ENCODE measurements at places on chromosomes 3 and 15.

DNA sequence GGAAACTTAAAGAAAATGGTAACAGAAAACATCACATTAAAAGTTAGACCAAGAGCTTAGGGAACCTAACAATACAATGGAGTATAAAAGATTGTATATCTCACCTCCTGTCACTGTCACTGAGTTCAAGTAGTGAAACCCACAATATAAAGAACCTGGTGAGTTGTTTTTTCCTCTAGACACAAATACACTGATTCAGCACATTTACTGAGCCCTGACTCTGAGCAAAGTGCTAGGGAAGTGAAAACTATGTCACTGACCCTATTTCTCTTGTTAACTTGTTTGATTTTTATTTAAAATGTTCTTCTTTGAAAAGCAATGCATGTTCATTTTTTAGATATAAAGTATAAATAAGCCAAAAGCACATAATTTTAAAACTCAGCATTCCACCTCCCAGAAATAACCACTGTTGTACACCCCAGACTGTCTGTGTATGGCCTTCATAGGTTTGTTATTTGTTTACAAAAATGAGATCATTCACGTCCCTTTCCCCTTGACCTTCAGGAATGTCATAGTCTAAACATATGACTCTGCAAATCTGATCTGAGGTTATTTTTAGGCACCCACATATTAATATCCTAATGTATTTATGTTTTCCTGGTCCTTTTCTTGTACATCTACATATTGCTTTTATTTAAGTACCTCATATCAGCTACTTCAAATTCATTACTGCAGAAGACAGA lies 69.2 kb upstream of the CSTA start:
- no peak for DNase-seq

GRCh38 chr3:191484461-191484860 lies 23.5 kb downstream of the PYDC2 start:
- DNase-seq, result no peak

- no peak for DNase-seq
Observed at GRCh38 chr3:102017784-102018183, 168.5 kb downstream of the NFKBIZ start.

DNA sequence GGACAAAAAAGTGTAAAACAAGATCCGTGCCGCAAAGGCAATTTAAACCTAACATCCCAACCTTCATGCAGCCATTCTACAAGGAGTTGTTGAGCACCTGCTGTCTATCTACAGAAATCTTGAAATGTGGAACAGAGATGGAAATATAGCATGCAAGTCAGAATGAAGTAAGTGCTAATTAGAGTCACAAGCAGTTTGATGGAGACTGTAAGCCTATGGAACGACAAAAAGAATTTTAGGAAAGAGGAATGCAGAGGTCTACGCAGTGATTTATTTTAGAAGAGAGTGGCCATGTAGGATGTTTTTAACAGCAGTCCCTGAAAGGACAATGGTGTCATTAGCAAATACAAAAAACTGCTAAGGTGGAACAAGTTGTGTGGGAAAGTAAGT lies 851 bp upstream of the DCBLD2 start:
- DNase-seq, result no peak

- DNase-seq, result no peak
Observed at GRCh38 chr3:114178770-114179368, at the start of gene DRD3. DRD3 (minus strand) TSS chr3:114179052; CDS start chr3:114171992, 7,060 bp downstream.

DNA sequence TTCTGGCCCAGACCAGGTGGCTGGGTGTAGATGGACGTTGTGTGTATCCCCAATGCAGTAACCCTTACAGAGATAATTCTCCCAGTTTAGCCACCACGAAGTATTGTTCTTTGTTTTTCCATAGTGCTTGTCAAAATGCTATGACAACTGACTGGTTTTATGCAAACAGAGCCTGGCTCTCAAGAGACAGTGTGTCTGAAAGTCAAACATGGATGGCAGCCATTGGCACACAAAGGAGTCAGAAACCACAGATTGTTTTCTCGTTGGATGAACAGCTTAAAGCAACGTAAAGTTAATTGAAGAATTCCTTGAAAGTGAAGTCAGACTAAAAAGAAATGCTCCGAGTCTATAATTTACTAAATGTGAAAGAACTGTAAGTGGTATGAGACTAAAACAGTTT lies 91.2 kb downstream of the FILIP1L start:
- DNase-seq, result no peak

DNA sequence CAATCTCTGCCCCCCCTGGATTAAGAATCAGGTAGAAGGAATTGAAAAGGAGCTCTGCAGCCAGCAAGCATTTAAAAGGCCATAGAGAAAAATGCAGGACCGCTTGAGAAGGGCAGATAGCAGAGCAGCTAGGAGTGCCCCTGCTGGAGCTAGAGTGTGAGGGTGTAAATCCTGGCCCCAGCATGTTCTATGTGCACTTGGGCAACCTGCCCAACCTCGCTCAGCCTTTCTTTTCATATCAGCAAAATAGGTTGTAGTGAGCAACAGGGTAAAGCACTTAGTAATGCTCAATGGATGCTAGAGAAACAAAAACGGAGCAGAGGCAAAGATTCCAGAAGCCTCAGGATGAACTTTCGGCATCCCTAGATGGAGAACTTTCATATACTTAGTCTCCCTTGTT lies 25.0 kb upstream of the THBS1 start:
- DNase-seq, result no peak

DNA sequence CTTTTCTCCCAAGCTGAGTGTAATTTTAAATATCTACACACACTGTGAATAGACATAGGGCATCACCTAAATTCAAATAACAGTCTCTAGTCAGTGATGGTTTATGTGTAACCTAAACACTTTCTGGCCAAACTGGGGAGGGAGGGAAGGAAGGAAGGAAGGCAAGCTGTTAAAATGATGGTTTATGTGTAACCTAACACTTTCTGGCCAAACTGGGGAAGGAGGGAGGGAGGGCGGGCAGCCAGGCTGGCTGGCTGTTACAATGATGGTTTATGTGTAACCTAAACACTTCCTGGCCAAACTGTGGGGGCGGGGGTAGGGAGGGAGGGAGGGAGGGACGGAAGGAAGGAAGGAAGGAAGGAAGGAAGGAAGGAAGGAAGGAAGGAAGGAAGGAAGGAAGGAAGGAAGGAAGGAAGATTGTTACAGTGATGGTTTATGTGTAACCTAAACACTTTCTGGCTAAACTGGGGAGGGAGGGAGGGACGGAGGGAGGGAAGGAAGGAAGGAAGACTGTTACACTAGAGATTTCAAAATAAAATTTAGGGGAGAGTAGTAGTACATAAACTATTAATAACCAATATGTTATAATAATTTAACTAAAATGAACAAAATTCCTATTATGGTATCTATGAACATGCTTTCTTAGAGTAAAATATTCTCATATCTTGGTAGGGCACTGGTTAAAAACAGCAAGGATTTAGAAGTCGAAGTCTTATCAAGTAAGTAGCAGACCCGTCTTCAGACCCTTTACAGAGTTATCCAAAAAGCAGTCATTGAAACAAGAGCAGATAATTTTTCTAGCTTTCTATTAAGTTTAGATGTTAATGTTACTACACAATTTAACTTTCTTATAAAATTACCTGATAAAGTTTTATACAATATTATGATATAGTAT lies 148.1 kb downstream of the LMLN start:
- DNase-seq, result peak; percentile 33

DNA sequence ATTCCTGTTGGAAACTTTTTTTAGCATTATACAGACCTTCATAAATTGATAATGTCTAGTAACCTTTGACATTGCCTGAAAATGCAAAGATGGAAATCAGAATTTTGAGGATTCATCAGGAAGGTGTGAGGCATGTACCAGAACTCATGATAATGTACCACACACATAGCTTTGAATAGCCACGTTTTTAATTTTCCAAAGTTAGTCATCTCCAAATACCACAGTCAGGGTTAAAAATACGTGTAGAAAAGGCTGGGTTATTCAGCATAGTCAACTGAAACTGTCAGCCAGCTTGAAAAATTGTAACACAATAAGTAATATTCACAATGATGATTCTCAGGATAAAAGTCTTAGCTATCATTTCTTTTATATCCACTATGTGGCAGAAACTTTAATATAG lies 102.0 kb upstream of the THRB start:
- DNase-seq, result no peak

- no peak for DNase-seq
Observed at GRCh38 chr15:43913026-43913780, 86.4 kb downstream of the WDR76 start.

GRCh38 chr3:184811034-184811433 lies 932 bp upstream of the VPS8 start:
- DNase-seq, result no peak

DNA sequence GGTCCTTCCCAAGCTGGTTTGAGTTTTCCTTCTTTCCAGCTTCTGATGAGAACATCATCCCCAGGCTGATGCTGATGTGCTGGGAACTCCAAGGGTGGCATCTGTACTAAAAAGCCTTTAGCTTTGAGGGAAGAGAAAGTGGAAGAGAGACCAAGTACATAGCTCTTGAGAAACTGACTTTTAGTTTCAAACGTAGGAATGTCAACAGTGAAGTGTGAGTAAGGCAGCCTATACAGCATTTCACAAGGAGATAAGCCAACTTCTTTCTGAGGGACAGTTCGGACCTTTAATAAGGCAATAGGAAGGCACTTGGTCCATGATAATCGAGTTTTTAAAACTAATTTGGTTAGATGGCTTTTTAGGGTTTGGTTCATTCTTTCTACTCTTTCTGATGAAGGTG lies 53.7 kb downstream of the DLG1 start:
- DNase-seq, result no peak

DNA sequence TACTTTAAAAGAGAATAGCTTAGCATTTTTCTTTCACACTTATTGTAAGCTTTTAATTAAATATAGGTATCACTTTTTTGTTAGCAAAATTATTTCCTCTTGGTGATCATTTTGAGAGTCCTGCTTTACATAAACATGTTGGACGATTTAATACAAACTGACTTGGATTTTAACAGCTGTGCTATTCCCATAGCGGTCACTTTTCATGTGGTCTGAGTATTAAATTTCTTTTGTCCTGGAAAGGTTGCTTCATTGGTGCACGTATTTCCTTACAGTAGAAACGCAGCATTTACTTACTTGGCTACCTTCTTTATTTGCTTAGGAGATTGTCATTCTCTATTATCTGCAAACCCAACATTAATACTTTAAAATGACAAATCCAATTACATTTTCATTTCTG lies 109.4 kb downstream of the ATG7 start:
- DNase-seq, result no peak

DNA sequence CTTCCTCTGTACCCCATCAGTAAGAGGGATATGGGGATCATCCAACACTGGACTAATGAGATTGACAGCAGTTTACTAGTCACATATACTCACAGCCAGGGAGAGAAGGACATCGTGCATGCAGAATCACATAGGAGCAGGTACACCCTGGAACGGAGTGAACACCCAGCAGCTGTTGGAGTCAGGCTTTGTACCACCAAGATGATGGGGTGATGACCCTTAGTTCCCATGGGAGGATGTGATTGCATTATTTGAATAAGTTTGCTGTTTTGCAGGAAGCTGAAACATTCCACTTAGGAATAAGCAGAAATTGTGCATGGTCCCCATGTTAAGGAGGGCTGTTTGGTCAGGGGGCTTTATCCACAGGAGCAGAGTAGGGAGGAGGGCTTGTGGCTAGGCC lies 482.7 kb upstream of the PDZRN3 start:
- no peak for DNase-seq

- no peak for DNase-seq
Observed at GRCh38 chr3:150331978-150332568, 76.0 kb upstream of the TSC22D2 start.

DNA sequence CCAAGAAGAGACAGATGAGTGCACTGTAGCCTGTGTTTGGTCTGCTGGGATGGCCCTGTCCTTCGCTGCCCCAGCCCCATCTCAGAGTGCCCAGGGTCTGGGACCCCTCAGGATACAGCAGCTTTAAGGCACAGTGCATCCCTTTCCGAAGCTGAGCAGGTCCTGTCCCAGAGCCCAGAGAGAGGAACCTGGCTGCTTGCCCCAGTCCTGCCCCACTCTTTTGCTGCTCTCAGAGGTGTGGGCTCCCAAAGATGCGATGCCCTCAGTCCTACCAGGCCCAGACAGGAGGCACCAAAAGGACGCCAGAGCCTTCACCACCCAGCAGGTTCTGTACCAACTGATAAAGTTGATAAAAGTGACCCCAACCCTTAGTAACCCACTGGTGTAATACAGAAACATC lies 8.2 kb downstream of the PLCD1 start:
- no peak for DNase-seq

- no peak for DNase-seq
Observed at GRCh38 chr3:172447611-172448579, at the start of gene GHSR. GHSR (minus strand) TSS chr3:172448456; CDS start chr3:172448413, 43 bp downstream.

DNA sequence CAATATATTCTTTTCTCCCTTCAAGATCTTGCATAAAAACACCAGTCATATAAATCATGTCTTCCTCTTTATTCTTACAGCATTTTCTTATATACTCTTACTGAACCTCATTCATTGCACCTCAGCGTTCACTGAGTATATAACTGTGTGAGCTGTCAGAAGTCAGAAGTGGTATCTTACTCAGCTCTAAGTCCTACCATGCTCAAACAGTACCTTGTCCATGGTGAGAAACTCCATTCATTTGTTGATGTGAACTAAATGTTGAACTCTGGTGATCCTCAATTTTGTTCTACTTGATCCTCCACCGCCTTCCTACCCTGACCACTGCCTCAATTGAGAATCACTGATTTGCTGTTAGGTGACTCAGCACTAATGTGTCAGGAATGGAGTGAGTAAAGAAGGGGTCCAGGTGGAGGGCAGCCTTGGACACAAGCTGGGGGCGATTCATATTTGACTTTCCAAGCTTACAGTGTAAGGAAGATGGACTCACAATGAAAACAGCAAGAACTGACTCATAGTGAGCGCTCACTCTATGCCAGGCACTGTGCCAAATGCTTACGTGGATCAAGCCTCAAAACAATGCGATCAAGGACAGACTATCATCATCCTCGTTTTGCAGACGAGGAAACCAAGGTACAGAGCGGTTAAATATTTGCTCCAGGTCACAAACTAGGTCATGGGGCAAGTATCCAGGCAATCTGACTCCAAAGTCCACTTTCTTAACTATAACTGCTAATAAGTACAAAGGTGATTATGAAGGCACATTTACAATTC lies 13.5 kb upstream of the ZFYVE19 start:
- DNase-seq, result no peak

GRCh38 chr3:39707314-39707909 lies 102.0 kb upstream of the MYRIP start:
- no peak for DNase-seq

GRCh38 chr15:93164409-93164808 lies 75.4 kb upstream of the RGMA start:
- DNase-seq, result no peak
